Stimulated activated naive B cell treated with anti-CD40 and anti-IgM and Interleukin-4, amounts not matched to agents 10 μg/mL and 1 μg/mL and 100 μg/mL, for 72 hours (primary cell): ENCODE measurements at places on chromosomes 12 and 14.
A peak's percentile ranks its signal among the peaks of the same experiment; 100 is the strongest.

GRCh38 chr12:99916555-99916954 is 68.2 kb downstream of the ANKS1B start:
- no peak for DNase-seq

DNA sequence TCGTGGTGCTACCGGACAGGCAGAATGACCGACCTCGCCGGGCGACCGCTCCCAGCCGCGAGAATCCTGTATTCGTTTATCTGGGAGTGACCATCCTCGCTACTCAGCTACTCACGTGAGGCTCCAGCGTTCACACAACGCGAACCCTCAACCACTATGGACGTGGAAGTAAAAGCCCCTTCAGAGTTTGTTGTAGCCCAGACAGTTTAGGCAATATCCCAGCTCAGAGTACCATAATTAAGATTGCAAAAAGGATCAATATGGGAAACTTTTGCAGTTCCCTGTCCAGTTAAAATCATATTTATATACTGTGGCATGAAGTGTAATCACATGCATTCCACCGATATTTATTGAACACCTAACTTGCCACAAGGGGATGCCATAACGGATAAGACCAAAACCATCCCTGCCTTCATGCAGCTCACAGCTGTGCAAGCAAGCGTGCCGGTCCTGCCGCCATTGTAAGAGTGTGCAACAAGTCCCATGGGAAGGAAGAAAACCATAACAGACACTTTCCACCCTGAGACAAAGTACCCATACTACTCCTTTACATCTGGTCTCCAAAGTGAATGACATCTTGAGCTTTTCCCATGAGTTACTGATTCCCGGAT is 938 bp upstream of the MAX start:
- peak; percentile 5 for DNase-seq

- DNase-seq: no peak
These were observed 227.8 kb downstream of the ZFP36L1 start for GRCh38 chr14:68564826-68565759.

GRCh38 chr12:4717806-4718205 is 2.4 kb upstream of the GALNT8 start:
- no peak for DNase-seq

- DNase-seq: no peak
These were observed 96.9 kb downstream of the DNAH10 start for GRCh38 chr12:123859035-123859434.

DNA sequence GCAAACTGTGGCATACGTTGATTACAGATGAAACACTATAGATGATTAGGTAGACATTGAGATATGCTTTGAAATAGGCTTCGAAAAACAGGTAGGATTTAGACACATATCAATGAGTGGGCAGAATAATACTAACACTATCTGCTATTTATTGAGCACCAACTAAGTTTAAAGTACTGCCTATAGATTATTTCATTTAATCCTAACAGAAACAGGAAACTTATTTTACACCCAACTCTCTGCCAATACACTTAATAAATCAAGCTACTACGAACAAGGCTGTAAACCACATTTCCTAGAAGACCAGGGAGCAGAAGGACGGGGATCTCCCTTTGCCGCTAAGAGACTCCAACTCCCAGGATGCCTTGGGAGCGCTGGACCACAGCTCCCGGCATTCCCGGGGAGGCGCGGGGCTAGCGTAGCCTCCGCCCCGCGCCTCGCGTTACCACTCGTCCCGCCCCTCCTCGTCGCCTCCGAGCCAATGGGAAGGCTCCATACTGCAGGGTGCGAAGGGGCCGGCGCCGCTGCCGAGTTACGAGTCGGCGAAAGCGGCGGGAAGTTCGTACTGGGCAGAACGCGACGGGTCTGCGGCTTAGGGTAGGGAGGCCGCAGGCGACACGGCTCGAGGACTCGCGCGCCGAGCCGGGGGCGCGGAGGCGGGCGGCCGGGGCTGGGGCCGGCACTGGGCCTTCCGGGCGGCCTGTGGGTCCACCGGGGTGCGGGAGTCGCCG is at the start of gene VRK1:
Gene VRK1 (plus strand): TSS at position 532 of the 731 bp plus-strand sequence. CDS start 36,090 bp downstream, outside the sequence.
- peak; percentile 95 for DNase-seq

GRCh38 chr12:125533434-125534029 is 468.3 kb downstream of the AACS start:
- no peak for DNase-seq

- no peak for DNase-seq
These were observed 144.8 kb downstream of the KCNA5 start for GRCh38 chr12:5188472-5188871.

GRCh38 chr12:93798279-93799151 is 121.3 kb downstream of the CRADD start:
- no peak for DNase-seq

- DNase-seq: no peak
These were observed 189.7 kb downstream of the BCAT1 start for GRCh38 chr12:24759155-24759554.

DNA sequence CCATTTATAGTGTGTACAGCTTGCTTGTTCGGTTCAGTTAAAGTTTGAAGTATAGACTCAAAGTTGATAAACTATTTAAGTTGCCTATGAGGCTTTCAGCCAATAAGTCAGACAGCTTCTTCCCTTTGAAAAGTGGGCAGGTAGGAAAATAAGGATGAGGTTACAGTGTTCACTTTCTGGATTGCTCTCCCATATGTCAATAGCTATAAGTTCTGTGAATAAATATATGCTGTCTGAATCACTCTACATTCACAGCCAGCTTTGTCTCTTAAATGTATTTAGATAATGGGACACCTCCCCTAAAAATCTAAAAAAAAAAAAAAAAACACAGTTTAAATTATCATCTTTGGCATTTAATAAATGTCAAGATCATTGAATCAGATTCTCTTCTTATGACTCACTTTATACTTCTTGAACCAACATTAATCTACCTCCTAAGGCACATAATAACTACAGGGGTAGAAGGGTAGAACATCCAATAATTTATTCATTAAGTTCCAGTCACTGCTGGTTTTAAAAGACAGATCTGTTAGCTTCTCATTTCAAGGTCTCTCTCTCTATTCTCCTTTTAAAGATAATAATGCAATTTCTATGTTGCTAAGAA is 126.4 kb upstream of the PCED1B start:
- no peak for DNase-seq

DNA sequence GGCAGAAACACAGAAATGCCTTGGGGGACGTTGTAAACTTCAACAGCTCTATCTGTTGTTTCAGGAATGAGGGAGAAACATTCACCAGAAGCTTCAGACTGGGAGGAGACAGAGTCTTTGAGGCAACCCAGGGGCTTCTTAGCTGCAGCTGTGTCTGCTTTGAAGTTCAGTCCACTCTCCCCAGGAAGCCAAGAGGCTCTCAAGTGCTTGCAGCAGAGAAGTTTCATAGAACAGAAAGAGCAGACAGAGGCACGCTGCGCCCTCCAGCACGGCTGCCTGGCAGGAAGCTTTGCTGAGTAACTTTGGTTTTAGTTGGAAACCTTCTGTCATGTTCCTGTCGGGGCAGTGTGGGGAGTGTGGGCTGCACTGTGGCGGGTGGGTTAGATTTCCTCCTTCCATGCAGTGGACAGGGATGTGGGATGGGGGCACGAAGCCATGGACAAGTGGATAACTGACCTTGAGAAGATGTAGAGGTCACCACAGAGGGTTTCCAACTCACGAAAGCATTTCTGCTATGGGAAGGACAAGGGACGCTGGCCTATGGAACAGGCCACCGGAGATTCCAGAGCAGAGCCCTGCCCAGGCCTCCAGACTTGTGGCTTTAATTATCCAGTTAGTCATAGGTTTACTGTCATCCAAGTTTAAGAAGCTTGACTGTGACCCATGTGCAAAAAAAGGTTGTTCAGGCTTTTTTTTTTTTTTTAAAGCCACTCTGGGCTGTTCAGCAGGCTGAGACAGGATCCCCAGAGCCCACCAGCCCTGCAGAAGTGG is 107.7 kb downstream of the ARF6 start:
- DNase-seq: peak; percentile 52

DNA sequence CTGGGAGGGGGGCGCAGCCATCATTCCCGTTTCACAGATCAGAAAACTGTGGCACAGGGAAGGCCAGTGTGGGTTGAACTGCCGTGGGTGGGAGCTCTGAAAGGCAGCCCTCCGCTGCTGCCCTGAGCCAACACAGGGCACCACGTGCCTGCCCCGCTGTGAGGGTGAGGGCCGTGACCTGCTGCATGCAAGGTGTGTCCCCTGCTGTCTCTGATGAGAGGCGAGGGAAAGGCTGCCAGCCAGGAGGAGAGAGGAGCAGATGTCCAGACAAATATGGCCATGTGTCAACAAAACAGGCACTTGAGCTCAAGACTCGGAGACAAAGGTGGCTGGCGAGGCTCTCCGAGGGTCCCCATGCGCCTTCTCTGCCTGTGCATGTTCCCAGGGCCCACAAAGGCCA is 108.8 kb downstream of the RBM19 start:
- DNase-seq: no peak

DNA sequence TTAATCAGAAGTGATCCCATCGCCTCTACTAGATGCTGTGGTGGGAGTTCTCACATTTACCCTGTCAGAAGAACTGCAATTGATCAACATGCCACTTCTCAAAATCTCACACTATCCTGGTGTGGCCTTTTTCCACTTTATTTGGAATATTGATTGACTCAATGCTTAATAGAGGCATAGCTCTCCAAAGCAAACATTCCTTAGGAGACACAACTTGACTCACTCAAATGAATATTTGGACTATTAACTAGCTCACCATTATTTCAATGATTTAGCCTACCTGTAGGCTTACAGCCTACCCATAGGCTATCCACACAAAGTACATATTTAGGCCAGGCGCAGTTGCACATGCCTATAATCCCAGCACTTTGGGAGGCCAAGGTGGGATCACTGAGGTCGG is 186.5 kb downstream of the KLHL28 start:
- no peak for DNase-seq
